Stimulated activated naive CD8-positive, alpha-beta T cell treated with anti-CD3 and anti-CD28 coated beads, Interleukin-15, Interleukin-2, amounts not matched to agents 100 U/mL and 50 U/mL, for 24 hours (primary cell): ENCODE measurements at places on chromosomes 16 and 17.

GRCh38 chr17:15958484-15958854 lies 13.5 kb downstream of the ADORA2B start:
- no peak for DNase-seq

GRCh38 chr17:16947470-16947869 lies 24.4 kb downstream of the TNFRSF13B start:
- DNase-seq = no peak

DNA sequence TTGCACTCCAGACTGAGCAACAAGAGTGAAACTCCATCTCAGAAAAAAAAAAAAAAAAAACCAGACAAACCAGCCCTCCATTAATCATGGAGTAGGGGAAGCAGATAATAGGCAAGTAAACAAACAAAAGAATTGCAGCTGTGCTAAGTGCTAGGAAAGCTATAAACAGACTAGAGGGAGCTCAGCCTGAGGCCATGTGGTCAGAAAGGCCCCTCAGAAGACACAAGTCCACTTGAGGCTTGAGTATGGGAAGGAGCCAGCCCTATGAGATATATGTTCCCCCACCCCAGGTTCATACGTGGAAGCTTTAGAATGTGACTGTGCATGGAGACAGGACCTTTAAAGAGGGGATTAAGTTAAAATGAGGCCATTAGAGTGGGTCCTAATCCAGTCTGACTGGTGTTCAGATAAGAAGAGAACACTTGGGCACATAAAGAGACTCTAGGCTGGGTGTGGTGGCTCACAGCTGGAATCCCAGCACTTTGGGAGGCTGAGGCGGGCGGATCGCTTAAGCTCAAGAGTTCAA lies 132.6 kb upstream of the NOL11 start:
- DNase-seq = no peak

- no peak for DNase-seq
Measured at GRCh38 chr16:68197250-68197649, 38.7 kb downstream of the ESRP2 start.

DNA sequence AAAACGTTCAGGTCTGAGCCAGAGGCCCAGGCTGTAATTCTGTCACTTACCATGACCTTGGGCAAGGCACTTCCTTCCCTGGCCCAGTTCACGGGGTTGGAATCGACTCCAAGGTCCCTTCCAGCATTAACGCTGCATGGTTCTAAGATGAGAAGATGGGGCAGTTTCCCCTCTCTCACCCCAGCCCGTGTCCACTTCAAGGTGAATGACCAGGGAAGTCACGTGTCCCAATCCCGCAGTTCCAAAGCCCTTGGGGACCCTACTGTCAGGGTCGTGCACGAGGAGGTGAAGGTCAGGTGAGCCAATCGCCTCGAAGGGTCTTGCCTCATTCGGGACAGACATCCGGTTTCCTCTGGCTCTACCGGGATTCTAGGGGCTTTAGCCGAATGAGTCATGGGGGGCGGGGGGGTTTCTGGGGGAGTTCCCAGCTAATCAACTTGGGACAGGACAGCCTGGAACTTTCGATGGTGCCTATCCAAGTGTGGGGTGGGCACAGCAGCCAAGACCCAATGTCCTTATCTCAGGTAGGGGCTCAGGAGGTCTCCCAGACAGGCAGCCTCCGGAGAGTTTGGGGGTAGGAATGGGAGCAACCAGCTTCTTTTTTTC lies 762 bp upstream of the CSF3 start:
- DNase-seq = no peak

DNA sequence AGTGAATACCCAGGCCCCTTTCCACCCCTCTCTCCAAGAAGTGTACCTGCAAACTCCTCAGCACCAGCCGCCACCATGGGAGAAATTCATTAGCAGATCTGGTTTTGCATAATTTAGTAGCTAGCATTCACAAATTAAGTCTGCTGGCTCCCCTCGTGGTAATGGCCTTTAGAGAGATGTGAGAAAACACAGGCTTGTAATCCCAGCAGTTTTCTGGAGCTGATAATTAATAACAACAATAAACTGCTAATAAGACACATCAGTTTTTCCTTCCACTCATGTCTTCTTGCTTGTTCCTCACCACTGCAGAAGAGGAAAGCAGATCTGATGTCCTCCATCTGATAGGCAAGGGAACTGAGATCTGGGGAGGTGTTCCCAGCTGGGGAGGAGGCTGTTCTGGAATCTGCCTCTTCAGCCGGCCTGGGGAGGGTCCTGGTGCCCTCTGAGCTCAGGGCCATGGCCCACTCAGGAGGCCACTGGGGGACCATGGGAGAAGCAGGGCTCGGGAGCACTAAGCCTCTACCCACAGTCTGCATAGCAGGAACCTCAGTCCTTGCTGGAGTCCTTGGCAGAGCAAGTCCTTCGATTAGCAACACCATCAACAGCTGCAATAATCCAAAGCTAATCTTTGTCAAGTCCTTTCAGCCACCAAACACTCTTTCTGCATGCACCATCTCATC lies 74.2 kb upstream of the DNAJA2 start:
- no peak for DNase-seq

- DNase-seq = no peak
Measured at GRCh38 chr17:7655541-7655840, 4.8 kb downstream of the ATP1B2 start.

- DNase-seq = no peak
Measured at GRCh38 chr17:36085765-36086164, 4.2 kb downstream of the CCL3 start.

DNA sequence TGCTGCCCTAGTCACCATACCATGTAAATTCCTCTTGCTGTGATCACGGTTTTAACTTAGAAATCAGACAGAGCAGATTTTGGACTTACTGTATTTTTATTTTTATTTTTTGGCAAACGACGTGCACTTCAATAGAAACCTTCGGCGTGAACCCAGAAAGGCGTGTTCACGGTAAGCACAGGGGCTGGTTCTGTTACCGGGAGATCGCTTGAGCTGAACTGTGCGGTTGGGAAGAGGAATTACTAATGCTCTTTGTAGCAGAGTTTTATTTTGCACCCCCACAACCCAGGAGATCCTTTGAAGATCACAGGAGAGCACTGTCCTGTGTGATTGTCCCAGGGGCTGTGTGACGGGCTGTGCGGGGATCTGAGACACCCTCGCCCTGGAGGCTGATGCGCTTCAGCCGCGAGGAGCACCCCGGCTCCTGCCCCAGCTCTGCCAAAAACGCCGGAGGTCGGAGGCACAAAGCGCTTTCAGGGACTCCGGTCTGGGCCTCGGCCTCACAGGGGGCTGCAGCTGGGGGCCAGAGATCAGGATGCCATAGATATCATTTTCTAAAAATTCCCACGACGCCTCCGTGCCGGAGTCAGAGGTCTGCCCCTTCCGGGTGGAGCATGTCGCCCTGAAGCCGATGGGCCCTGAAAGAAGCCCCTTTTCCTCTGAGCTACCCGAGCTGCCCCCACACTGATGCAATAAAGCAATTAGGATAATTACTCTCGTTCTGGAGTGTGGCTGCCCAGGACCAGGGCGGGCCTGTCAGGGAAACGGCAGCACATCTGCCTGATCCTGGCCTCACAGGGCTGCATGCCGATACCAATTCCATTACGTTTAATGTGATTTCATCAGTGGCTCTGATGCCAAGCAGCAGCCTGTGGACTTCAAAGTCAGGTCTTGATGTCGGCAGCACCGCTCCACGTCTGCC lies 71.8 kb downstream of the LMF1 start:
- no peak for DNase-seq

- DNase-seq = no peak
Measured at GRCh38 chr17:43813386-43813785, 19.6 kb downstream of the MPP3 start.

DNA sequence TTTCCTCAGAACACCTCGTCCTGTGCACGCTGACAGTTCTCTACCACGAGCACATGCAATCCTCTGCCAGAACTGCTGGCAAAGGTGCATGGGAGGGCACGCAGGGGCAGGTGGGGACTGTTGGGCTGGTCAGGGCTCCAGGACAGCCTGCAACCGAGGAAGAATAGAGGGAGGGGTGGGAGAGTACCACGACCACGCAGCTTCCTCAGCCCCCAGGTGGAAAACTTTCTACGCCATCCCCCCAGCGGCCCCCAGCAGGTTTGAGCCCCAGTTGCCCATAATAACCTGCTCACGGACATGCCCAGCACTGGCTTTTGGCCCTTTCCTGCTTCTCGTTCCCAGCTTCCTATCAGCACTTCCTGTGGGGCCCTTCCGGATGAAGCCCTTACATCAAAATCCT lies 199.3 kb downstream of the C16orf95 start:
- no peak for DNase-seq

- DNase-seq = no peak
Measured at GRCh38 chr17:29252101-29252791, 5.6 kb downstream of the CRYBA1 start.

DNA sequence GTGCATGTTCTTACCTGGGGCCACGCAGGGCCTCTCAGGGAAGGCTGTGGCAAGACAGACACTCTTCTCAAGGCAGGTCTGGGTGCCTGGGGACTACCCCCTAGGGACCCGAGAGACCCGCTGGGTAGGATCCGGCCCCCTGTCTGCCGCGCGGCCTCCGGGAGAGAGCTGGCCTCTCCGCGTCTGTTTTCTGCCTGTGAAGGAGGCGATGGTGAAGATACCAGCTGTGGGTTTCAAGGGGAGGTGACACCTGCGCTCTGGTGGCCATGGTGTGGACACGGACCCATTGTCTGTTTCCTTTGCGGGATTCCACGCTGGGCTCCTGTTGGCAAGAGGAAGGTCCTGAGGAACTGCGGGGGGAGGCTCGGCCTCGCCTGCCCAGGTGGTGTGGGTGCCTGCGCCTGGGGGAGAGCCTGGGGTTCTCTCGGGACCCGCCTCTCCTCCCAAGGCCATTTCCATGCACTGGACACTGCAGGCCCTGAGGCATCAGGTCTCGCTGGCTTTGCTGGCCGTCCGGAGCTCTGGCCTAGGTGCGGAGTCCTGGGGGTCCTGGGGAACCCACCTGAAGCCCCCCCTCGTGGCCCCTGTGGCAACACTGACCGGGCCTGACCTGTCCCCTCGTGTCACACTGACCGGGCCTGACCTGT lies 12.2 kb upstream of the METRNL start:
- no peak for DNase-seq

DNA sequence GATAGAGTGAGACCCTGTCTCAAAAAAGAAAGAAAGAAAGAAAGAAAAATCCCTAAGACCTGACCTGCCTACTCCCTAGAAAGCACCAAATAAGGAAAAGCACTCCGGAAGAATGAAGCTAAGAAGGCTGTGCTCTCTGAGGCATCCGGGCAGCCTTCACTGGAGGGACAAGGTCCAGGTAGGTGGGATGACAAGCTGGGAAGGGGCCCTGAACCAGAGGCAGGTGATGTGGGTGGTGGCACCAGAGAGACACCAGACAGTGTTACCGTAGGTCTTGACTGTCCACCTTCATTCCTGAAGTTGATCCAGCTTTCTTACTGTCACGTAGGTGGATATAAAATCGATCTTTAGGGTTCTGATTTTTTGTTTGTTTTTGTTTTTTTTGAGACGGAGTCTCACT lies 26.3 kb downstream of the SMTNL2 start:
- DNase-seq = no peak

- no peak for DNase-seq
Measured at GRCh38 chr17:652314-652713, 62.3 kb downstream of the VPS53 start.

DNA sequence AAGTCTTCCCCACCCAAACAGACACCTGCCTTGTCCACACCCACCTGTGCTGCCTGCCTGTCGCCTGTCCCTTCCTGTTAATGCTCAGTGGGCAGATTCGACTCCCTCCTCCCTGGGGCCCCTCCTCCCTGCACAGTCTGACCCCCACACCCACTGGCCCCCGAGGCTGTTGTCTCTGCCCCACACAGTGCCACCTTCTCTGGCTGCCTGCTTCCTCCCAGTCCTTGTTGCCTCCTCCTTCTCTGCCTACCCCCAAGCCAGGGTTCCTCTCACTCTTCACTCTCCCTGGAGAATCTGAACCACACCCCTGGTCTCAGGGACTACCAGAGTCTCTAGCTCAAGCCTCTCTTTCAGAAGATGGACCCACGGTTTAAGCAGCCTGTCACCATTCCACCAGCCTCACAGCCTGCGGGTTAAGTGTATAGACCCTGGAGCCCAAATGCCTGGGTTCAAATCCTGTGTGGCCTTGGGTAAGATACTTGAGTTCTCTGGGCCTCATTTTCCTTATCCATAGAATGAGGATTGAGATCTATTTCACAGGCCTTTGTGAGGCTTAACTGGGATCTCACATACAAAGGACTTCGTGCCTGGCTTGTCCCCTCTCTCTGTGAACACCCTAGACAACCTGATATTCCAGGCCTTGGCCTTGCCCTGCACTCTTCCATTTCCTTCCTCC lies 3.8 kb upstream of the ARHGAP23 start:
- no peak for DNase-seq

GRCh38 chr16:24062270-24062817 lies 193.8 kb upstream of the CACNG3 start:
- DNase-seq = no peak

GRCh38 chr16:8375232-8375587 lies 215.1 kb downstream of the TMEM114 start:
- no peak for DNase-seq

GRCh38 chr17:41483991-41484826 lies 3.3 kb upstream of the KRT35 start:
- DNase-seq = no peak

DNA sequence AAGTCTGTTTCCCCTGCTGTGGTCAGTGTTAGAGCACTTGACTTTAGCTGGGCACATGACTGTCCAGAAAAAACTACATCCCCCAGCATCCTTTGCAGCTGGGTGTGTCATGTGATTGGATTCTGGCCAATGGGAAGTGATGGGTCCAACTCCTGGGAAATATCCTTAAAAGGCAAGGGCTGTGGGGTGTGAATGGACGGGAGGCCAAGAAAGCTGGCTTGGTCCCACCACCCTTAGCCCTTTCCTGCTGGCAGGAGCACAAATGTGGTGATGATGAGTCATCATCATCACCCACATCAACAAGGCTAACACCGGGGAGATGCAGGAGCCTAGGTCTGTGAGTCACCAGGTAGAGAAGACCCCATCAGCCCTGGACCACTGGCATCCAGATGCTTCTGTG lies 341.7 kb downstream of the C16orf95 start:
- no peak for DNase-seq

DNA sequence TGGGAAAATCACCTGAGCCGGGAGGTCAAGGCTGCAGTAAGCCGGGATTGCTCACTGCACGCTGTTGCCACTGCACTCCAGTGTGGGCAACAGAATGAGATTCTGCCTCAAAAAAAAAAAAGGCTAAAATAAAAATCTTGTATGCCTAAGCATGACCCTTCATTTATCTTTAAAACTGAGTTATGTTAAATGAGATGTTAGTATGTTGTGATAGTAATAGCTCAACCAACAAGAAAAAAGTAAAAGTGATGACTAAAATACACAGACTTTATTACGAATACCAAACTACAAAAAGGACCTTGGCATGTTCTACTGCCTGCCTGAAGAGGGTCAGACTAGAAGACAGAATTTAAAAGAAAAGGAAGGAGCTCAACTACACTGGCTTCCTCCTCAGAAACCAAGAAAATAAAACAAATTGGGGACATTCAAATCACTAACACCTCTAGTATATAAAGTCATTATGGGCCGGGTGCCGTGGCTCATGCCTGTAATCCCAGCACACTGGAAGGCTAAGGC lies 4.4 kb downstream of the SMURF2 start:
- DNase-seq = no peak

GRCh38 chr17:71679832-71680231 lies 441.0 kb upstream of the SOX9 start:
- no peak for DNase-seq
